ENCODE measurements at places on chromosomes 7 and 10.
A peak's percentile ranks its signal among the peaks of the same experiment; 100 is the strongest.

DNA sequence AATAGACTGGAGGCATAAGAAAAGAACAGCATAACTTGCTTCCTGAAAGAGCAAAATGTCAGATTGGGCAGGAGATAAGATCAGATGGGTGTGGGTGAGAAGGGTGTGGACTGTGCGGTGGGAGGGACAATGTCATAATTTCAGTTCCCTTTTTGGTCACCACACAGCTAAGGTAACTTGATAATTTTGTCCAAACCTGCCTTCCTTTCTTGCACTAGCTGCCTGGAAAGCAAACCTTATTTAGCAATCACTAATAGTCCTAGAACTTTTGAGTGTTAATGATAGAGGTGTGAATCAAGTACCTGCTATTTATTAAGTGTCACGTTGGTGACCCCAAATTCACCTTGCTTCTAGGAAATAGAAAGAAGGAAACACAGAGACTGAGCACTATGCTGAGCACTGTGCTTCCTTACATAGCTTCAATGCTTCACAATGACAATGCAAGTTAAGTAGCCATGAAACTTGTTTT, 72.4 kb upstream of the SP4 start:
- DNase-seq: no peak

DNA sequence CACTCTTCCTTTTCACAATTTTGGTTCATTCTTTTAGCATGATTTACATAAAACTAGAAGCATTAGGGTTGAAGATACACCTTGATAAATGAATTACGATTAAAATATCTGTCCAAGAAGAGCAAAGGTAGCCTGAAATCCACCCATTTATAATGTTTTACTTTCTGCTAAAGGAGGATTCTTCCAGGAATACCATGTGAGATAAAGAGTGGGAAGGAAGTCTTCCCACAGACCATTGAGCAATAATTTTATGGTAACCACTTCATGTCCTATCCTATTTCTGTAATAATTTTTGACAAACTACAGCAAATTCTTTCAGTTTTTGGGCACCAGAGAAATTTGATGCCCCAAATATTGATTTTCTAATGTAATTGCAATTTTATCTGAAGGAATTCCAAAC, 150.6 kb upstream of the STEAP4 start:
- DNase-seq: no peak

DNA sequence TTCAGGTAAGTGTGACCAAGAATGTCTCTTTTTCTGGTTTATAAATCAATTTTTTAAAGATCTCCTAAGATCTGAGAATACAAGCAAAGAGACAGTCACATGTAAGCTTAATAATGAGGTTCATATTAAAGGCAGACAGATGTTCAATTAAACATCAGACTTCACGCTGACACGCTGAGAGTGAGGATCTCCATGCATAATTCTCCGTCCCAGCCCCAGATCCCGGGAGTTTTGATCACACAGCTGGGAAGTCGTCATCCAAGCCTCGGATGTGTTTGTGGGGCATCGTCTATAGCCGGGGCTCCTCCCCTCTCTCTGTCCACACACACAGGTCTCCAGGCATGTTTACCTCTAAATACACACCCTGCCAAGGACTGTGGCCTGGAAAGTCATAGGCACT, 223.2 kb downstream of the PTPRN2 start:
- DNase-seq: no peak

GRCh38 chr7:78006063-78006755, 207.6 kb downstream of the PHTF2 start:
- DNase-seq: no peak

DNA sequence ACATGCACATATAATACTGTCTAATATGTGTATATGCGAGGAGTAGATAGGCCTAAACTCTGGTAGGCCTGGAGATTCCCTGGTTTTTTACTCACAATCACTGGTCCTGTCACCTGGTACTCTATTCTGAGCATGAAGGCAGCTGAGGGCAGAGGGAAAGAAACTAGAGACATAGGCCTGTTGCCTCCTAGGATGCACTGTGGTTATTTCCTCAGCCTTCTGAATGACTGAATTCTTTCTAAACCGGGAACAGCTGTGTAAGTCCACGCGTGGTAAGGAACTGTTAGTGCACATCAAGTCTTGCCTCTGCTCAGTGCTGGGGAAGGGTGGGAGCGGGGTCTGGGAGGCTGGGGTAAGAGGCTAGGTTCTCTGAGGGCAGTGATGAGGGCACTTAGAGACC, 7.7 kb downstream of the KAZALD1 start:
- no peak for DNase-seq

- DNase-seq: no peak
Observed at GRCh38 chr7:12695965-12696364, 8.5 kb downstream of the ARL4A start.

GRCh38 chr7:125030756-125031387, 101.2 kb upstream of the POT1 start:
- no peak for DNase-seq

GRCh38 chr7:131285556-131285955, 42.1 kb upstream of the MKLN1 start:
- no peak for DNase-seq

- DNase-seq: no peak
Observed at GRCh38 chr7:37209195-37209594, 239.5 kb downstream of the ELMO1 start.

DNA sequence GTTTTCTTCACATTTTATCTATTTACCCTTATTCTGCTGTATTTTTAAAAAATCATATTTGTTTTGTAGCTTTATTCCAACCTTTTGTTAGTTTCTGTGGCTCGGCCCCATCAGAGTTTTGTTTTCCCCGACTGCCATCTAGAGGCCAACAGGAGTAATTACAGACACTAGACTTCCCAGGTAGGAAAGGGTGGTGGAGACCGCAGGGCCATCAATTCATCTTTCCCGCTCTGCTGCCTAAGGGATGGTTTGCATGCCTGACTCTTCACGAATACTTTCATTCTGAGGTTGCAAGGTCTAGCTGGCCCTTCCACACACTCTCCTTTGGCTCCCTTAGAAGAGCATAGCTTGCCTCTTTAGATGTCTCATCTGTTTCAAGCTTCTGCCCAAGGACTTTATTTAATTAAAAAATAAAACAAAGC, 38.3 kb downstream of the LYZL2 start:
- DNase-seq: peak; percentile 21

- no peak for DNase-seq
Observed at GRCh38 chr10:5743736-5744135, 59.1 kb downstream of the TASOR2 start.

- no peak for DNase-seq
Observed at GRCh38 chr7:105131033-105131656, 117.1 kb downstream of the KMT2E start.

GRCh38 chr7:12638851-12639456, 48.5 kb upstream of the ARL4A start:
- DNase-seq: no peak

- DNase-seq: no peak
Observed at GRCh38 chr10:4102802-4103344, 317.9 kb upstream of the KLF6 start.

GRCh38 chr7:79284211-79284610, 169.3 kb downstream of the MAGI2 start:
- no peak for DNase-seq

- no peak for DNase-seq
Observed at GRCh38 chr7:100607111-100607510, 4.9 kb downstream of the PCOLCE start.

- DNase-seq: no peak
Observed at GRCh38 chr7:29723599-29723998, 82.7 kb upstream of the WIPF3 start.

DNA sequence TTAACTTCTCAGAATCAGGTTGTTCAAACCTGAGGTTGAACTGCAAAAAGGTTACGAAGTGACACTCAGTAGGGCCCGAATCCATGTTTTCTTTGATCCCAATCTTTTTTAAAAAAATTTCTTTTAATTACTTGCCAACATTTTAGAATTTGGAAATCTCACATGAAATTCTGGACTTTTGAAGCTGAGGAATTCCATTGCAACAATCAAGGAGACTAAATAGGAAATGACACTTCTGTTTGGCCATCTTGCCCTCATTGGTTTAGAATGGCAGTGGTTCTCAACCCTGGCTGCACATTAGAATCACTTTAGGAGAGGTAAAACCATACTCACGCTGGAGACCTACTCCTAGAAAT, 471 bp upstream of the TOMM7 start:
- no peak for DNase-seq

DNA sequence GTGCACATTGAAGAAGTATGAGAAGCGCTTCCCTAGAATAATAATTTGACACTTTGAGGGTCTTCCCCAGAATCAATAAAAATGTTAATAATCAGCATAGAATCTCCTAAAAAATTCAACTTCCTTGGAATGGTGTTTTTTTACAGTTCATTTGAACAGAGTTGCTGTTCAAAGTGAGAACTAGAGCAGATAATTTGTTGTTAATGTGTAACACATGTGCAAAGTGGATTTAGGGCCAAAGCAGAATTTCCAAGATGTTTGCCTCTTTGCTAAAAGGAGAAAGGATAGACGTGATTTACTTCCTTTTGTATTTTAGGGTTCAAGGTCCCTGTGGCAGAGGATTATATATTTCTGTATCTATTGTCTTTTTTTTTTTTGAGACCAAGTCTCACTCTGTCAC, 73.8 kb downstream of the ZNF277 start:
- no peak for DNase-seq

GRCh38 chr10:13808556-13809391, 222.0 kb downstream of the PRPF18 start:
- no peak for DNase-seq

- no peak for DNase-seq
Observed at GRCh38 chr10:114571316-114571999, 86.6 kb downstream of the ABLIM1 start.

- no peak for DNase-seq
Observed at GRCh38 chr7:15603124-15603523, 41.3 kb upstream of the AGMO start.

- DNase-seq: no peak
Observed at GRCh38 chr7:74093671-74094223, 10.1 kb downstream of the LIMK1 start.

DNA sequence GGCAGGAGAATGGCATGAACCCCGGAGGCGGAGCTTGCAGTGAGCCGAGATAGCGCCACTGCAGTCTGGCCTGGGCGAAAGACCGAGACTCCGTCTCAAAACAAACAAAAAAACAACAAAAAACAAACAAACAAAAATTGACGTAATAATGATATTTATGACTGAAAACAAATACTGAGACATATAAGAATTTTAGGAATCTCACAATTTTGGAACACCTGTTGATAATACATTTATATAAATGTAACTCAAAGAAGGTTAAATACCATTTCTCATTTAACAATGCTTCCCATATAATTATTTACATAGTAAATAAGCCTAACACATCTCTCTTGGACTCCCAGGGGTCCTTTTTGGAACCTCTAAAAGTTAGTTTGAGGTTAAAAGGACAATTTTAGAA, 102.2 kb upstream of the CCNY start:
- no peak for DNase-seq

Data from activated CD4-positive, alpha-beta T cell treated with anti-CD3 and anti-CD28 coated beads, Interleukin-2, amount 50 U/mL, for 1 hour (primary cell).